A673 (cell line): ENCODE measurements at places on chromosomes 2 and 18. TPM values are rescaled to one million over a fixed set of nuclear protein-coding genes. Genes with fewer than 3 reads are reported as not detected.

Gene MRPS9
- total RNA-seq = 55.4 and 57.9 TPM in 2 replicates

Gene VWC2L
- total RNA-seq = not detected in 2 replicates

DNA sequence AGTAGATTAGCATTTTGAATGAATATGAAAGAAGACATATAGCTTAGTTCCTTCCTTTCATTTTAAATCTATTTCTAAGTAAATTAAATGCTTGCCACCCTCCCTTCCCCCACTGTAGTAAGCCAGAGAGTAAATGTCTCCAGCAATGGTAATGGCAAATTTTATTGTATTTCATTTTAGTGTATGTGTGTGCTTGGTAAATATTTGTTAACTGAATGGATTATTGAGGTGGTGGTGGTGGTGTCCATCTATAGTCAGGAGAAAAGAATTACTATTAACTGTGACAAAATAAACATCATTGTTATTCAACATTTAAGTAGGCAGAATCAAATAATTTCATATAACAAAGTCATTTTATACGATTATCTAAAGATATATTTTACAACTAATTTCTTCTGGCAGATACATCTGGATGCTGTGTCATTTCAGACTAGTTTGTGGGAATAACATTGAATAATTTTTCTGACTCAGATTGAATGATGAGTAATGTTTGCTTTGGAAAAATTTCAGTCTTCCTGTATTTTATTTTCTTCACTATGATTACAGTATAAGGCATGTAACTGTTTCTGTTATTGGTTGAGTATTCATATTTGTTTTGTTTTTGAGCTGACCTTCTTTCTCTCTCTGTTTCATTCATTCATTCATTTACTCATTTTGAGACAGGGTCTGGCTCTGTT, 18.3 kb downstream of the ASXL3 start:
- DNase-seq = no peak

DNA sequence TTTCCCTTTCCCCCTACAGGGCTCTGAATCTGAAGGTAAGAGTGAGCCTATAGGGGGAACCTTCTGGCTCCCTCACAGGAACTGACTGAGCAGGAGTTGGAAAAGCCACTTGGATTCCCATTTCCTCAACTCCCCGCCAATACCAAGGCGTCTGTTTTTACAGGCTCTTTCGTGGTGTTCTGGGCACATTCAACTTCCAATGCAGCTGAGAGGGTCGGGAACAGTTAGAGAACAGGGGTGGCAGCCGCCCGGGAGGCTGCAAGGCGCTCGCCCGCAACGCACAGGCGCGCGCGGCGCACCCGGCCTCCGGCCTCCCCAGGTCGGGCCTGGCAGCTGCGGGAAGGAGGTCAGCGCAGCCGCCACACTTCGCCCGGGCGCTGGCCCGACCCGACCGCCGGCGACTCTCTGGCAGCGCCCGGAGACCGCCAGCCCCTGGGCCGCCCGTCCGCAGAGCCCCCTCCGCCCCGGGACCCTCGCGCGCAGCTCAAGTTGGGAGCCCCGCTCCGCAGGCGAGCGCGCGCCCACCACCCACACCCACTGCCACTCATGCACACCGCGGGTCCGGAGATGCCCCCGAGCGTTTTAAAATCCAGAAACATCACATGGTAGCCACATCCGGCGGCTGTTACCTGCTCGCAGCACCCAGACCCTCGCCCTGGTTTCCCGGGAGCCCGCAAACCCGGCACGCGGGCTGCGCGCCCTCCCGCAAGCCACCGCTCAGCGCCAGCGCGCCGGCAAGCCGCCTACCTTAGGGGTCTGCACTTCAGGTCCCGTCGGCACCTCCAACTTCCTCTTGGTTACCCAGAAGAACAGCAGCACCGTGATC, 816 bp downstream of the GALNT14 start:
- peak; percentile 54 for DNase-seq

DNA sequence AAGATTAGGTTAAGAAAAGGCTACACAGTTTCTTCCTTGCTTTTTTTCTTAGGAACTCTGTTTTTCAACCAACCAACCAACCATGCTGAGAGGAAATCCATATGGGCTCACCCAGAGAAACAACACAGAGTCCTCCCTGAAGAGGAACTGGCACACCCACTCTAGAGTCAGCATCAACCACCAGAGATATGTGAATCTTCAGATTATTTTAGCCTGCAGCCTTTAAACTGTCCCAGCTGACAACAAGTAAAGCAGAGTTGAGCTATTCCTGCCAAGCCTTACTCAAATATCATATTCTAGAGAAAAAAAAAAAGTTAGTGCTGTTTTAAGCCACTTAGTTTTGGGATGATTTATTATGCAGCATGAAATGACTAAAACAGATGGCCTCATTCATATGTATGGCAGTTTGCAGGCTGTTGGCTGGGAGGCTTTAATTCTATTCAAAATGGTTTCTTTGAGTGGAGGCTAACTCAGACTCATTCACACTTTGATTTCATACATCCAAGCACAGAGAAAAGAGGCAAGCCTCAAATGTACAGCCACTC, 1637.7 kb upstream of the LRRTM1 start:
- no peak for DNase-seq

DNA sequence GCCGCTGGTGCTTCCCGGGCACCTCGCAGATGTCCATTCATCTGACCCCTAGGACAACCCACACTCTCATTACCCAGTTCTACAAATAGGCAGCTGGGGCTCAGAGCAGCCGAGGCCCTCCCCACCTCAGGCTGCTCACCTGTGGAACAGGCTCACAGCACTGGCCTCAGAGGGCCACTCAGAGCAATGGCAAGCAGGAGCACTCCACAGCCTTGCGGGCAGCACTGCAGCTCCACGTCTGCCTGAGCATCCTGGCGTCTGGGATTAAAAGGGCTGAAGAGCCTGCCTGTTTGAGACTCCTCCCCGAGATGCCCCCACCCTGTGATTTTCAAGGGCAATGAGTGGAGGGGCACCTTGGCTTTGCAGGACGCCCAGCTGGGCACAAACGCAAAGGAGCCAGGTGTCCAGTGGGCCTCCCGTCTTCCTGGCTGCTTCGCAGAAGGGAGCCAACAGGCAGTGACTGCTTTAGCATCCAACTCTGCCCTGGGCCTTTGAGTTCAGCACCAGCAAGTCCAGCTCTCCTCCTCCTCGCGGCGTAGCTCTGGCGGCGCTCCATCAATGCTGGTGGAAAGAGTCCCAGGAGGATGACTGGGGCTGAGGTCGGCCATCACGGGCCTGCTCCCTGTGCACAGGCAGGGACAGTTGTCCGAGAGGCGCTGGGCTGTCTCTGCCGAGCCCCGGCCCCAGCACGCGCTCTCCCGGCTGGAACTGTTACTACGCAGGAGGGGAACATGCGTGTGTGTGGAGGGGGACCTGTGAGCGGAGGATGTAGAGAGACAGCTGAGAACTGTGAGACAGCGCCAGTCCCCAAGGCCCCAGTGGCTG, 297.2 kb downstream of the NDUFA10 start:
- DNase-seq = no peak

GRCh38 chr2:19332503-19332902, 25.9 kb downstream of the OSR1 start:
- DNase-seq = no peak

- DNase-seq = no peak
Observed at GRCh38 chr2:196370381-196370780, 199.0 kb upstream of the STK17B start.
